DMS79 (cell line): ENCODE measurements at places on chromosomes 7 and 10.

DNA sequence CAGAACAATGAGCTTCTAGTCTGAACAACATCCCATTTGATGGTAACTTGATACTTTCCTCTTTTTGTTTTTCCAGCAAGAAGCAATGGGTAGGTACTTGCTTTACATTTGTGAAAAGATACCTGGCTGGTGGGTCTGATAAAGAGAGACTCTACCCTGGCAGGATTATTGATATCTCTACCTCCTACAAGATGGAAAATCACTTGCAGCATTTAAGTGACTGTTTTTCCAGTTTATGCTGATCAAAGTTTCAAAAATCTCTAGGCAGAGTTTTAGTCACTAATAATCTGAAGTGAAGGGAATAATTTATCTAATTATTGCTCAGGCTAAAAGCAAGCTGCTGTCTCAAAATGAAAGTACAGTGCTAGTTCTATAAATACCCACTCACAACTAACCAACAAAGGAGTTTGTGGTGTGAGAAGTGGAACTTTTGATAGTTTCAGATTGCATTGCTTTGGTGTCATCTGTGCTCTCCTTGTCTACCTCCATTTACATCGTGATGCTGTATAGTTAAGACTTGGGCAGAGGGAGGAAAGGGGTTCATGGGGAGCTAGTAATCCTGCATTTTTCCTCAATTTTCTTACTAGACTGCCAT lies 86.0 kb upstream of the ANKRD1 start:
- DNase-seq = no peak

GRCh38 chr10:108582387-108582786 lies 1340.9 kb downstream of the XPNPEP1 start:
- no peak for DNase-seq

- no peak for DNase-seq
Observed at GRCh38 chr10:133025558-133026090, 62.1 kb upstream of the ADGRA1 start.

- no peak for DNase-seq
Observed at GRCh38 chr7:80095545-80095944, 39.1 kb upstream of the GNAI1 start.

DNA sequence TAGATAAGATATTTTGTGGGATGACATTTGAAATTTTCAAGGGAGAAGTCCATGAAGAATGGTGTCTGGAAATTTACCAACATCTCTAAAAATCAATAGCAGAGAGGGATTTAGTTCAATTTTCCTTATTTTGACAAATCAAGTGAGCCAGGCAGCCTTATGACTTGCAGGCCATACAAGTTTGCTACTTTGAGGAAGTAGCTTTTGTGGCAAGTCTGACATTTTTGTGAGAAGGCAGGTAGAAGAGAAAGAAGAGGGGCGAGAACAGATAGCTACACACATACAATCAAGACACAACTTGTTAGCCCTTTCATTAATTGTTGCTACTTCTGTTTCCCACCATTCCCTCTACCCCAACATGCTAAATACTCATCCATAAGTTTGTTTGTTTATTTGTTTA lies 74.5 kb upstream of the OIT3 start:
- DNase-seq = no peak

GRCh38 chr10:28644647-28645046 lies 32.7 kb upstream of the BAMBI start:
- no peak for DNase-seq

DNA sequence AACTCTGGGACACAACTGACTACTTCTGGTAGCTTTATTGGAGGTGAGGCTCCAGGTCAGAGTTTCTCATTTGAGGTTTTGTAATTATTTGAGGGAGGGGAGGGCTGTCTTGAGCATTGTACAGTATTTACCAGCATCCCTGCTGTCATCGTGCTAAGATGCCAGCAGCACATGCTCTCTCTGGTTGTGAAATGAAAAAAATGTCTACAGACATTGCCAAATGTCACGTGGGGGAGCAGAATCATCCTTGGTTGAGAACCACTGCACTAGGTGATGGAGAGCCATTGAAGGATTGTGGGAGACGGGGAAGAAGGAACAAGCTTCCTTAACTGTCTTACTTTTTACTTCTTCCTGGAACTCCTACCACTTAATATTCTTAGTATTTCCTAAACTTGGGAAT lies 5.0 kb downstream of the SEPTIN7 start:
- no peak for DNase-seq

DNA sequence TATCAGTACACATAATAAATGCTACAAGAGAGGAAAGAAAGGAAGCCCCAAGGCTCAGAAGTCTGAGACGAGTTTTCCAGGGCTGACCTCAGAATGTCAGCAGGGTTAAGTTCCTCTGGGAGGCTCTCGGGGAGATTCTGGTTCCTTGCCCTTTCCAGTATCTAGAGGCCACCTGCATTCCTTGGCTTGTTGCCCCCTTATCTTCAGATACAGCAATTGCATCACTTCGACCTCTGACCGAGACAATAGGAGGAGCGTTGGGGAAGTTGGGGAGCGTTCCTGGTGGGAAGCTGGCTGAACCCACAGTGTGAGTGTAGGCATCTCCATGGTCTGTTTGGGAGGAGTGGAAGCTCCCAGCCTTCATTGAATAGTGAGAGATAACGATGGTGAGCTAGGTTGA lies 72.0 kb upstream of the MTPN start:
- DNase-seq = no peak

- no peak for DNase-seq
Observed at GRCh38 chr10:49465736-49466135, 69.8 kb upstream of the DRGX start.

DNA sequence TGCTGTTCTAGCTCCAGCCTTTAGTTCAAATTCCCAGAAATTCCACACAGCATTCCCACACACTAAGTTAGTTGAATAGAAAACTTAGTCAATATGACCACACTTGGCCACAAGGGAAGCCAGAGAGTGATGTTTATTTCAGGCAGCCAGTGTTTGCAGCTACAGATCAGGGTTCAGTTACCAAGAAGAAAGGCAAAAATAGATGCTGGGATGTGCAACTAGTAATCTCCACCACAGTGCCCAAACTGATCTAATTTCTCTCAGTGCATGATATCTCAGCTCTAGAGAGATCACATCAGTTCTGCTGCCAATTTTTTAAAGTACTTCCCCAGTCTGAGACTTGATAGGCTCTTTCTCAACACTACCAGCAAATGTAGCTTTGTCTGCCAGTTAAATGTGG lies 17.6 kb downstream of the SLF2 start:
- no peak for DNase-seq

GRCh38 chr10:74437822-74438221 lies 286.8 kb downstream of the ADK start:
- no peak for DNase-seq

DNA sequence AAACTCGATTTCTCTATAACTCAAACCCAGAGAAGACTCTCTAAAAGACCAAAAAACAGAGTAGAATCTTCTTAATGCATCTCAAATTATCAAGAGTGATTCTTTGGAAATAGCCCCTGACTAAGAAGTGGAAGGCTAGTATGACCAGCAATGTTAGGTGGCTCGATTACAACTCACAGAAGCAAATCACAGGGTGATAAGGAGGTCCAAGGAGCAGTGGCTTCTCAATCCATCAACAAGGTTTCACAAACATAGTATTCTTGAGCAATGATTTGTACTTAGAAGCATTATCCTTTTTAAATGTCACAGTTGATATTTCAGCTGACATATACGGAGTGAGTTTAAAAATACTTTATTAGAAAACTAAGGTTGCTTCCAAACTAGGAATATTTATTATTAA lies 127.7 kb downstream of the CNOT4 start:
- DNase-seq = no peak

DNA sequence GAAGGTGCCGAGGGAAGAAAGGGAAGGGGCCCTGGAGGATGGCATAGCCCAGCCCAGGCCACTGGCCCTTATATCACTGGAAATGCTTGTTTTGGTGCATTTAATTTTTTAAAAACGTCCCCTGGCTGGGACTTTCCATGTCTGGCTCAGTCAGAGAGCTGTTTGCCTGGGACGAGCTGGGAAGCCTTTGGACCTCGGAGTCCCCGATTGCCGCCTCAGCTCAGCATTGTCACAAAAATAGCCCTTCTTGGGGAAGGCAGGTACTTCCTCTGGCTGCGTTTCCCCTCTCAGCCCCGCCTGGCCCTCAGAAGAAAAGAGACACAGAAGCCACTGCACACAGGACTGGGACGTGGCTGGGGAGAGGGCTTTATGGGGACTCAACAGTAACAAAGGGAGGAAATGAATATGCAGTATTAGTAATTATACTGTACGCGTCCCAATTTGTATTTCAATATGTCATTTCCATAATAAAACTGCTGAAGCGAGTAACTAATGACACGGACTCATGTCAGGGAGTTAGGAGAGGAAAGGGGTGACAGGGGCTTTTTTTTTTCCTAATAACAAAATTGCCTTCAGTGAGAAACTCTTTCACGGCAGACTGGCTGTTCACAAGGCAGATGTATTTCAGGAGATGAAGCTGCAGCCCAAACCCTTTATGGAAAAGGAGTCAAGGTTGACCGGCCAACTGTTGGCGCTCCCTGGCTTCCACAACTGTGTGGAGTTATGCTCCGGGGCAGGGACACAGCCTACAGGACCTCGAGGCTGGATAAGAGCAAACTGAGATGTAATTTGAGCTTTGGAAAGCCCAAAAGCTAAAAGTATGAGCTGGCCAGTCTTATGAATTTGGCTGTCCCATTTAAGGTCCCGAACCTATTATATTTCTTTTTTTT lies 31.0 kb upstream of the MXI1 start:
- no peak for DNase-seq

DNA sequence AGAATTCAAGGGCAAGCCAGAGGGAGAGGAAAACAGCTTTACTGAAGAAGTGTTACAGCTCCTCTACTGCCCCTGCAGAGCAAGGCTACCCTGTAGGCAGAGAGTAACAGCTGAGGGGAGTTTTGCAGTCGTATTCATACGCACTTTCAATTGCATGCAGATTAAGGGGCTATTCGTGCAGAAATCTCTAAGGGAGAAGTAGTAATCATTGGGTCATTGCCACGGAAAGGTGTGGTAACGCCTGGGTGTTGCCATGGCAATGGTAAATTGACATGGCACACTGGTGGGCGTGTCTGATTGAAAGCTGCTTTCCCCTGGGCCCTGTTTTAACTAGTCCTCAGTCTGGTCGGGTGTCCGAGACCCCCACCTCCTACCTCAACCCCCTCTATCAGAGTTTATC lies 227.2 kb downstream of the NSUN6 start:
- no peak for DNase-seq

- no peak for DNase-seq
Observed at GRCh38 chr7:145324081-145324480, 488.2 kb upstream of the TPK1 start.

- DNase-seq = no peak
Observed at GRCh38 chr7:69173846-69174245, 424.4 kb upstream of the AUTS2 start.

DNA sequence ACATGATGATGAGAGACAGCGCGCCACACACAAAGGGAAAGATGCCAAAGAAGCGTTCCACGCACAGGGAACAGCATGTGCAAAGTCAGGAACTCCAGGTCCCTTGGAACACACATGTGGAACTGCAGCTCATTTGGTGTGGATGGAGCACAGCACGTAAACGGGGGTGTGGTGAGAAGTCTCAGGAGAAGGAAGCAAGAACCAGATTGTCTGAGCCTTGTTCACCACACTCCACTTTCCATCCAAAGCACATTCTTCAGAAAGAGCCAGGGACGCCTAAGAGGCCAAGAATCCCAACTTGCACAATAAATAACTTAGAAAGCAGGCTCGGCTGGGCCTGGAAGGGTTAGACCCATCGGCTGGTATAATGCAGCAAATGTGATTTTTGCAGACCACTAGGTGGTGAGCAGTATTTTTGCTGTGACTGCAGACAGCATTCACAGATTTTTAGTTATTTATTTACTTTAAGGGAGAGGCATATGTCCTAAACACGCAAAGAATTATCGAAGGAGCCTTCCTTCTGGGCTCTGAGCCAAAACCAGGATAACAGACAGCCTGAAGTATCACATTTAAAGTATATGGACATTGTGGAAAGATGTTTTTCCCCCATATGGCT lies 27.9 kb upstream of the ASCC1 start:
- no peak for DNase-seq

DNA sequence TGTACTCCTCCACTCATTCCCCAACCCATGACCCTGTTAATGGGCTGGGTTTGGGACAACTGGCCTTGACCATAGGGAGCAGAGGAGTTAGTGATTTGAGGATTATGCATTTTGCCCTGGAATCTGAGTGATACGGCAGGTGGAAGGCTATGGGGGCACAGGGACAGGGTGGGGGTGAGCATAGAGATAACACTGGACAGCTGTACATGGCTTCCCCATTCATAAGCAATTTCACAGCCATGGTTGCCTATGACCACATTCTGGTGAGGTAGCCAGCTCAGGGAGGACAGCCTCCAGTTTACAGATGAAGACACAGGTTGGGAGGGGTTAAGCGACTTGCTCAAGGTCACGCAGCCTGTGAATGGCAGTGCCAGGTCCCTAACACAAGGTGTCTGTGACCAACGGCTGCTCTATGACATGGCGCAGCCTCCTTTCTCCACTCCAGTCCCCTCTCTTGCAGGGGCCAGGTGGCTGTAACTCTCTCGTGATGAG lies 319.5 kb downstream of the PLXNA4 start:
- DNase-seq = no peak

DNA sequence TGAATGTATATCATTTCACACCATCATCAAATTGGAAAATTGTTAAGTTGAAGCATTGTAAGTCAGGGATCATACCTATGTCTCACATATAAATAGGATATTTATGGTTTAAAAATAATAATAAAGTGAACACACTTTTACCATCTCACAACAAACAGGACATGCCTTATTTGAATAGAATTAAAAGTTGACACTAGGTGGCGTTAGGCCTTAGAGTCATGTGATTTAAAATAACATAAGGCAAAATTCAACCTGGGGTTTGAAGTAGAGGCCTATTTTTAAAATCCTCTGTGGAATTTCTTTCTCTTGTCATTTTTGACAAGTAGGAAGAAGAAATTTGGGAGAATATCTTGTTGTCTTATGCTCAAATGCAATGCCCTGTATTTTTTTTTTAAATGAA lies 184.7 kb upstream of the PCDH15 start:
- no peak for DNase-seq

- DNase-seq = no peak
Observed at GRCh38 chr7:65907501-65908198, 34.8 kb downstream of the VKORC1L1 start.

DNA sequence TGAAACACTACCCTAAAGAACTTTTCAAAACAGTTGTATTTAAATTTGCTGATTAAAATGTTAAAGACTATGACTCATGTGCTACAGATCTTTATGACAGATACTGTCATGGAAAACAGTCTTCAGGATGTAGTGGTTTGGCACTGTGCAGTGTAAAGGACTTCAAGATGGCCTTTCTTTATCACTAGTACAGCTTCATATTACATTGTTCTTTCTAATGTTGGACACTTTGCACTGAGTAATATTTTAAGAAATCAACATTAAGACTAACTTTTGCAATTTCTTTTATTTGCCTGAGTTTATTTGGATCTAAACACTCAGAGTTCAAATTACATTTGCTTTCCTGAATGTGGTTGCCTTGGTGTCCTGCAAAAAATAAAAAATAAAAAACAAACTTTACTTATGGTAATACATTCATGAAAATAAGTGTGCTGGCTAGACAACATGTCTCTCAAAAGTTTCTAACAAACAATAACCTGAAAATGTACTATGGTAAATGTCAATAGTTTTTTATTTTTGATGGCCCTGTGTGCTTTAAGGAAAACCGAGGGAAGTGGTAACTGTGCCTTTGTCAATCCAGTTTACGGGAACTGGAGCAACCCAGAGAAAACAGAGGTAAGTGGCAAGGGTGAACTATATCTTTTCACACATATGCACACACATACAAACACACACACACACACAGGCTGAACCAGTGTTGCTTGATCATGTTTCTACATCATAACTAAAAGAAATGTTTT lies 85.9 kb upstream of the PLXDC2 start:
- DNase-seq = no peak

GRCh38 chr7:45430397-45430796 lies 143.8 kb upstream of the ADCY1 start:
- DNase-seq = no peak
